ENCODE measurements at places on chromosomes 7 and 10.

- DNase-seq: no peak
Observed at GRCh38 chr10:107163076-107163855, 1.2 kb downstream of the SORCS1 start.

DNA sequence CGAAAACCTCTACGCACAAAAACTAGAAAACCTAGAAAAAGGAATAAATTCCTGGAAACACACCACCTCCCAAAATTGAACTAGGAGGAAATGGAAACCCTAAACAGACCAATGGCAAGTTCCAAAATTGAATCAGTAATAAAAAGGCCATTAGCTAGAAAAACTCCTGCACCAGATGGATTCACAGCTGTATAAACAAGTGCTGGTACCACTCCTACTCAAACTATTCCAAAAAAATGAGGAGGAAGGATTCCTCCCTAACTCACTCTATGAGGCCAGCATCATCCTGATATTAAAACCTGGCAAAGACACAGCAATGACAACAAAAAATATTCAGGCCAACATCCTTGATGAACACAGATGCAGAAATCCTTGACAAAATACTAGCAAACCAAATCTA is 228.2 kb downstream of the CHRM2 start:
- no peak for DNase-seq

- DNase-seq: no peak
Observed at GRCh38 chr7:144812379-144813283, 23.2 kb downstream of the TPK1 start.

DNA sequence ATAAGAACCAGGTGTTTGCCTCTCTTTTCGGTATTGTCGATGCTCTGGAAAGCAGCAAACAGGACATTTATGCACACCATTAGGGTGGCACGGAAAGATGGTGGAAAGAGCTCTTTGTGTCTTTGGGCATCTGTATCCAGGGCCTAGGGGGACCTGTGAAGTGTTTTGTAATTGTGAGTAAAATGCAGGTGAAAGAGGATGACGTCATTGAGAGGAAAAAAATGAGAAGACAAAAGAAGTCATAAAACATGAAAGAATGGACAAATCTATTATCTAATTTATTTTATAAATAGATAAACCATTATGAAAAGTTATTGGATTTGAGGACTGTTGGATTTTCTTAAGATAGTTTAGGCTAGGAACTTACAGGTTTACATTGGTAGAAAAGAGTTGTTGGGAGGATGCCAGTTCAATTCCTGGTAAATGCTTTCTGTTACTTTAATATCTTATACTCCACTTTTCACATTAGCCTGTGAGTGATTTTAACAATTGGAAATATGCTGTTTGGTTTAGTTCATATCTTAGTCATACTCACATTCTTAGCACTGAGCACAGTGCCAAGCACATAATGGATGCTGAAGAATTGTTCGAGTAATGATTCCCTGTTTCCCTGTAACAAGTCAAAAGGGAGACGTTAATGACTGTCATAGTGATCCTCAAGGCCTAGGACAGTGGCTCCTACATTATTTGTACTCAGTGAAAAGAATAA is 62.6 kb downstream of the EXOC4 start:
- DNase-seq: no peak

GRCh38 chr7:75571209-75571608 is 79.1 kb downstream of the SPDYE5 start:
- DNase-seq: no peak

DNA sequence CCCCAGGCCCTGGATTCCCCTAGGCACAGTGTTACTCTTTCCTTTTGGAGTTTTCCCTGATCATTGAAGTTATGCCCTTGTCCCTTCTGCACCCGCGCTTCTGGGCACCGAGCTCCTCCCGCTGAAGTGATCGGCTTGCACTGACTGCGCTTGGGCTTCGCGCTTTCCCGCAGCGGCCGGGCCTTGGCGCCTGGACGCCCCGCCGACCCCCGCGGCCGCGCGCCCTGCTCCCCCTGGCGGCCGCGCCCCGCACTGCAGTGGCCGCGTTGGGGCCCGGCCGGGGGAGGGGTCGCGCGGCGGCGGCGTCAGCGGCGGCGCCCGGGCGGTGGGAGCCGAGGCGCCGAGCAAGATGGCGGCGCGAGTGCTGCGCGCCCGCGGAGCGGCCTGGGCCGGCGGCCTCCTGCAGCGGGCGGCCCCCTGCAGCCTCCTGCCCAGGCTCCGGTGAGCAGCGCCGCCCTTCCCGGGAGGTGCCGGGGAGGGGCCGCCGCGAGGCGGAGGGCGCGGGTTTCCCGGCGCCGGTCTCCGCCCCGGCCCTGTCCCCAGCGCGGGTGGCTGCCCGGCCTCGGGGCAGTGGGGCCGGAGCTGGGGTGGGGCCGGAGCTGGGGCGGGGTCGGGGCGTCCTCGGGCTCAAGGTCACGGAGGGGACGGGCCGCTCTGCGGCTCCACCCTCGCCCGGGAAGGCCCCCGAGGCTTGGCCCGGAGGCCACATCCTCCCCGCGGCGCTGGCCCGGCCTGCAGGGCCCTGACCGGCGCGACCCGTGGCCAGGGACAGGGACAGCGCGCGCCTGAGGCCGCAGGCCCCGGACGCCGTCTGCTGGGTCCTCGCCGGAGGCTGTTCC is at the start of gene NIPSNAP2:
TSS of gene NIPSNAP2 (plus strand) at position 325 of the 839 bp plus-strand sequence. CDS start at position 350, 25 bp downstream.
- DNase-seq: peak; percentile 68

- no peak for DNase-seq
Observed at GRCh38 chr7:16135658-16136057, 285.7 kb downstream of the CRPPA start.

DNA sequence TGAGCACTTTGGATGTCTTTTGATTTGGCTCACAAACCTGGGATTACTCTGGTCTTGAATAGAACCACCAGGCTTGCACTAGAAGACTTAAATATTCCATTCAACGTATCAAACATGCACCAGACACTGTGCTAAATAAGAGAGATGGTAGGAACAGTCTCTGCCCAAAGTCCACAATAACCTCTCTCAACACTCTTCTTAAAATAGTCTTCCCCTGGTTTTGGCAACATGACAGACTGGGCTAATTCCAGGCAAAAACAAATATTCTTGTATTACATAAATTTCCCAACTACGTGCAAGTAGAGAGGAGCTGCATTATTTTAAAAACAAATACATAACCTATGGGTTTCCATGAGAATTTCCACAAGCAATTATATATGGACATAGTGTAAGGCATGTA is 64.8 kb upstream of the PAPSS2 start:
- no peak for DNase-seq

- DNase-seq: no peak
Observed at GRCh38 chr10:124338276-124338925, 80.3 kb downstream of the OAT start.

GRCh38 chr10:92024700-92025099 is 101.1 kb downstream of the BTAF1 start:
- no peak for DNase-seq

DNA sequence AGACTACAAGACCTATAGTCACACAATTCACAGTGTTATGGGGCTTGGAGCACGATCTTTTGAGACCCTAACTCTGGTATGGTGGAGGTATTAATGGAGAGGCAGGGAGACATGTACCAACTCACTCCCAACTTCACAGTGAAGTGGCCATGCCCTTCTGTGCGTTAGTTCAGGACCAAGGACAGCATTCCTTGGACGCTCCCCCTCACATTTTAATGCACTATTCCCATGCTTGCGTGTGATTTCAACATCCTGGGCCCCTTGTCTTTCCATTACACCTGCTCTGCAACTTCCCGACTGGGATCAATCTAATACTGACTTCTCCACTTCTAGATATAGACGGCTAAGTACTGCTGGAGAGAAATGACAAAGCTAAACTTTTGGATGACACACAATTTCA is 72.7 kb downstream of the PLCE1 start:
- no peak for DNase-seq

DNA sequence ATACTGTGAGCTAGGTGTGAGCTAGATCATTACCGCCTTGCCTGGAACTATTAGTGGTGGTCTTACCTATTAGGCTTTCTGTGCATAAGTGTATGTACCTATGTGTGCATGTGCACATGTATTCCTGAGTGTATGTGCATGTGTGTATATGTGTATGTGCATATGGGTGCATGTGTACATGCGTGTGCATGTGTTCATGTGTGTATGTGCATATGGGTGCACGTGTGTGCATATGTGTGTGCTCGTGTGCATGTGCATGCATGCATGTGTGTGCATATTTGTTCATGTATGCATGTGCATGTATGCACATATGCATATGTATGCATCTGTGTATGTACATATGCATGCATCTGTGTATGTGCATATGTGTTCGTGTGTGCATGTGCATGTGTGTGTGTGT is 508.3 kb upstream of the ADARB2 start:
- DNase-seq: no peak

DNA sequence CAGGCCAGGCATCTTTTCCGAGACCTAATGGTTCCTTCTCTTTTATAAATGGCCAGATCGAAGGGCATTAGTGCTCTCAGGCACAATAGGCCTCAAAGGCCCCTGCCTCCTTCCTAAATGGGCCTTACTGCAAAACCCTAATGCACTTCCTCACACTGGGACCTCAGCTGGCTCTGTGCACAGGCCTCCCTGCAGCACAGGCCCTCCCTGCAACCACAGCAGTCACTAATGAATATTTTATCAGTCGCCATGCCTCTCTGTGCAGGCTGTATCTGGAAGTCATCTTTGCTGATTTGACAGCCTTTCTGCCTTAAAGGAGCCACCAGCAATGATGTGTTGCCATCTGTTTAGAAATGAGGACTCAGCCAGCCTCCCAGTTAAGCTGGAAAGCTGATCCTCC is 54.9 kb upstream of the SDK1 start:
- DNase-seq: no peak

- DNase-seq: no peak
Observed at GRCh38 chr7:953547-954327, 743 bp downstream of the ADAP1 start.

GRCh38 chr7:92727755-92728154 is 108.6 kb downstream of the CDK6 start:
- no peak for DNase-seq

- DNase-seq: peak; percentile 42
Observed at GRCh38 chr7:16646472-16647072, 591 bp downstream of the BZW2 start.

DNA sequence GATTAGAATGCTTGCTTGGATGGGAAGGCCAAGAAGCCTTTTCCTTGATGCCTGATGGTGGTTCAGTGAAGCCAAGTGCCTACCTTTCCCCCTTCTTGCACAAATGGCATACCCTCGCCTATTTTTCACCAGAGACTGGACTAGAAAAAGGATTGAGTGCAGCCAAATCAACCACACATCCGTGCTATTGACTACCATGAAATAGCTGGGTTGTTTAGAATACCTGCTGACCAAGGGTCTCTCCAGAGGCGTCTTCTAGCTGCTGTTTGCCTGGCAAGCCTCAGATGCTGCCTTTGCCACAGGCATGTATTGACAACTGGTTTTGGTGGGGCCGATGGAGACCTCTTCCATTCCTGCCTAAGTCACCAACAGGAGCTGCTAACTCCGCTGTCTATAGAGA is 146.5 kb downstream of the NRF1 start:
- no peak for DNase-seq

DNA sequence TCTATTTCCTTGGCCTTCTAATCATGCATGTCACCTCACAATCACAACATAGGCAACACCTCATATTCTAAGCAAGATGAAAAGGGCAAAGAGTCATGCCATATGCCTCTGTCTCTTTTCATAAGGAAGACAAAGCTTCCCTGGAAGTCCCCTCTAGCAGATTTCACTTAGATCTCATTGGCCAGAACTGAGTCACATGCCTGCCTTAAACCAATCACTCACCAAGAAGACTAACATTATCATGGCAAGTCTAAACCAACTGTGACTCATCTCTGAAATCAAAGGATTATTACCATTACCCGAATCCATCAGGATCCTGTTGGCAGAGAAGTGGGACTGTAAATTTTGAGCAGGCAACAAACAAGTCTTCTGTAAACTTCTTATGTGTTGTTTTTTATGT is 27.8 kb downstream of the CAV1 start:
- no peak for DNase-seq

- DNase-seq: no peak
Observed at GRCh38 chr10:89342206-89342958, 14.6 kb downstream of the IFIT3 start.

- DNase-seq: no peak
Observed at GRCh38 chr7:28956608-28957063, 1.5 kb downstream of the TRIL start.

- DNase-seq: no peak
Observed at GRCh38 chr10:106255111-106255678, 909.3 kb downstream of the SORCS1 start.

DNA sequence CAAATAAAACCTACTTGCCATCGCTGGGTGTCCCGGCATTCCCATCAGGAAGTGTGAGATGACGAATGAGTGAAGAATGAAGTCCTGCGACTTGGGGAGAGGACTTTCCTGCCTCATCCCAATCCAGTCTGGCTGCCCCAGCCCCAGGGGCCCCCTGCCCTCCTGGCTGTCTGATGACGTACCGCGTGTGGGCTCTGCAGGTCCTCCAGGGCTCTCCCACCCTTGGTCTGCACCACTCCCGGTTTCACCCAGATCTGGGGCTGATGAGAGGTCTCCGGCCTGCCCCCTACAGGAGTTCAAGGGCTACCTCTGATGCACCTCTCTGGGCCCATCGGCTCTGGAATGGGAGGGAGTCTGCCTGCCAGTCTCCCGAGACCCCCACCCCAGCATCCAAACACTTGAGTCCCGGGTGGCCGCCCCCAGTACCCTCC is 9.8 kb downstream of the ATP6V1F start:
- DNase-seq: no peak

- DNase-seq: no peak
Observed at GRCh38 chr7:99218406-99219184, 10.7 kb upstream of the KPNA7 start.

DNA sequence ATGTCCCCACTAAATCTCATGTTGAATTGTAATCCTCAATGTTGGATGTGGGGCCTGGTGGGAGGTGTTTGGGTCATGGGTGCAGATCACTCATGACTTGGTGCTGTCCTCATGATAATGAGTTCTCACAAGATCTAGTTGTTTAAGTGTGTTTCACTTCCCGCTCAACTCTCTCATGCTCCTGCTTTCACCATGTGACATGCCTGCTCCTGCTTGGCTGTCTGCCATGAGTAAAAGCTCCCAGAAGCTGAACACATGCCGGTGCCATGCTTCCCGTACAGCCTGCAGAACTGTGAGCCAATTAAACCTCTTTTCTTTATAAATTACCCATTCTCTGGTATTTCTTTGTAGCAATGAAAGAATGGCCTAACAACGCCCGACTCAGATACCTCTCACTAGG is 6.2 kb upstream of the PSTK start:
- no peak for DNase-seq

GRCh38 chr10:89795840-89796239 is 94.5 kb downstream of the KIF20B start:
- no peak for DNase-seq
